ENCODE measurements at places on chromosomes 7 and 10.

DNA sequence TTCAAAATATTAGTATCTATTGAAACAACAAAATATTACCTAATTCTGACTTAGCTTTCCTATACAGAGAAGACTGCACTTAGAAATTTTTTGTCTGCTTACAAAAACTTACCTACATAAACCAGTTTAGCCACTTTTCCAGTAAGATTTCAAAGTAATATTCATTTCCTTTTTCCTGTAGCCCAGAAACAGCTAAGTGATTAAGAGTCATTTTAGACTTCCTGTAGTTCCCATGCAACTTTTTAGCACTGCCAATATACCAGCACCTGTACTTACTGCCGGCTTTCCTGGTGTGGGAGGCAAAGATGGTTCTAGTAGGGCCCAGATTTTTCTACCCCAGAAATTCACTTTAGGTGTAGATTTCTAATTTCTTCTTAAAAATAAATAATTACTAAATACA, 21.8 kb downstream of the NT5C2 start:
- no peak for DNase-seq

GRCh38 chr7:105497016-105497415, 25.1 kb downstream of the PUS7 start:
- no peak for DNase-seq

GRCh38 chr10:72090326-72090725, 2.0 kb upstream of the SPOCK2 start:
- no peak for DNase-seq

- no peak for DNase-seq
Observed at GRCh38 chr10:88728107-88728763, 22.2 kb downstream of the LIPK start.
